ENCODE measurements at places on chromosomes 3 and 15. TPM values are rescaled to one million over a fixed set of nuclear protein-coding genes. Genes with fewer than 3 reads are reported as not detected.

CCK gene
- 17.7 TPM for total RNA-seq

GPR27 gene
- 7.4 TPM for total RNA-seq

DNA sequence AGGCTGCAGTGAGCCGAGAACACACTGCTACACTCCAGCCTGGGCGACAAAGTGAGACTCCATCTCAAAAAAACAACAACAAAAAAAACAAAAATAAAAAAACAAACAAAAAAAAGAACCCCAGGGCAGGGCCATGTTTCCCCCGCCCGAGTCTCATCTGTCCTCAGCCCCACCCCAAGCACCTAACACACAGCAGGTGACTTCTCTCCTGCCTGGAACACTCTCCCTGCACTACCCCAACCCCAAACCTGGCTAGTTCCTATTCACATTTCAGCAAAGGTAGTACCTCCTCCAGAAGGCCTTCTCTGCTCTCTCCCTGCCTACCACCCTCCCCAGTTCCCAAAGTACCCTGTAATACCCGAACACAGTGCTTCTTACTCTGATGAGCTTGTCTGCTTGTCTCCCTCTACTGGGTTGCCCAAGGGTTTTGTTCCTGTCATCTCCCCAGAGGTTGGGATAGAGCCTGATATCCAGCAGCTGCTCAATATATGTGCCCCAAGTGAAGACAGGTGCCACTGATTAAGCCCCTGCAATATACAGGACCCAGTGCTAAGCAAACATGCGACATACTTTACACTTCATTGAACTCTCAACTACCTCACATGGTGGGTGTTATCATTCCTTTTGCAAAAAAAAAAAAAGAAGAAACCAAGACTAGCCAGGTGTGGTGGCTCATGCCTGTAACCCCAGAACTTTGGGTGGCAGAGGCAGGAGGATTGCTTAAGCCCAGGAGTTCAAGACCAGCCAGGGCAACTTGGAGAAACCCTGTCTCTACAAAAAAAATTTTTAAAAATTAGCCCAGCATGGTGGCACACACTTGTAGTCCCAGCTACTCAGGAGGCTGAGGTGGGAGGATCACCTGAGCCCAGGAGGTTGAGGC, 103.6 kb downstream of the DAPK2 start:
- H3K27ac ChIP-seq, result no peak overlapping the region
- no peaks in the 10 kb centered on the region for H3K36me3 ChIP-seq
- no peaks in the 10 kb centered on the region for H3K27me3 ChIP-seq
- DNase-seq, result no peak
- peaks cover 17% of the 10 kb centered on the region for H3K4me1 ChIP-seq

ADAMTS7 gene
- total RNA-seq, result 51.9 TPM

DNA sequence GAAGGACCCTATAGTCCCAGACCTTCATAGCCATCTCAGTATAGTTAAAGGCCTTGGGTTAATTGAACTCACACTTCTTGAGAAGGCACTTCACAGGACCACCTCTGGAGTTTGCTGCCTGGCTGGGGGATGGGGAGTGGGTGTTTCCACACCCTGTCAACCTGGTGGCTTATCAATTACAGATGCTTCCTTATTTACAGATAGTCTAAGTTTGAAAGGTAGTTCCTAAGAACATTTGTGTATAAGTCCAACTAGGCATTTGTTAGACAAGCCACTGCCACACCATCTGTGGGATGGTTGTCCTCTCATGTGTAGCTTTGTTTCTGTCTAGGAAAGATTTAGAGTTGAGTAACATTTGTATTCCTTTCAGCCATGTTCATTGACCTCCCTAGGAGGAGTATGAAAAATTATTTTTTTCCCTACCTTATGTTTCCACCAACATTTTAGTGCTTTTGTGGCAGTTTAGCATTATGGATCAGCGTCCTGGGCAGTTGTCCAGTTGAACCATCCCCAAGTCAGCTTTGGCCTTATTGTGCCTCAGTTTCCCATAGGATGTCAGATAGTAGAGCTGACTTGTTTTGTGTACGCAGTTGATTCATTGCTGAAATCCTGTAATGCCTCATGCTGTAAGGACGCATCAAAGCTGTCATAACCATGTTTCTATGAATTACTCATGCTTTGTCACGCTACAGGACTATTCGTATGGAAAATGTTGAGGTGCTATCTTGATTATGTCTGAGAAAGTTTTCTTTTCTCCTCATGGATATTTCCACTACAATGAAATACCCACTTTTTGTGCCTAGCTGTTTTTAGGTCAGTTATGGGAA, 21.2 kb upstream of the SIAH2 start:
- no peak overlapping the region for H3K4me3 ChIP-seq
- no peak overlapping the region for H3K27ac ChIP-seq
- H3K4me1 ChIP-seq, result peaks cover 5% of the 10 kb centered on the region
- DNase-seq, result no peak
- H3K36me3 ChIP-seq, result no peaks in the 10 kb centered on the region
- H3K27me3 ChIP-seq, result peaks cover 12% of the 10 kb centered on the region

Measured in type B pancreatic cell (in vitro differentiated cells).